ENCODE measurements at places on chromosomes 11 and 22.

DNA sequence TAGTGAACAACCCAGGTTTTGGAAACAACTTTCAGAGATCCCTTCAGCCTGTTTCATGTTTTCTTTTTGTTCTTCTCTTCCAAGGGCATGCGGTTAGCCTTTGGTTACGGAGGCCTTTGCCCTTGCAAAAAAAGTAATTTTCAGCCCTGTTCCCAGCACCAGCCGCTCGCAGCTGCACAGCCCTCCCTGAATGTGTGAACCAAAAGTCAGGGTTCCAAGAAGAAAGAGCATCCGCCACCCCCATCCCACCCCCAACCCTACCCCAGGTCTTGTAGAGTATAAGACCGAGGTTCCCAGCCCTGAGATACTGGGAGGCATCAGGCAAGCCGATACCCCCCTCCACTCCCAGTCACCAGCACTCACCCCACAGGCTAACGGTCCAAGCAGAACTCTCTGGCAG, 56.4 kb downstream of the IGLL1 start:
- DNase-seq = no peak

DNA sequence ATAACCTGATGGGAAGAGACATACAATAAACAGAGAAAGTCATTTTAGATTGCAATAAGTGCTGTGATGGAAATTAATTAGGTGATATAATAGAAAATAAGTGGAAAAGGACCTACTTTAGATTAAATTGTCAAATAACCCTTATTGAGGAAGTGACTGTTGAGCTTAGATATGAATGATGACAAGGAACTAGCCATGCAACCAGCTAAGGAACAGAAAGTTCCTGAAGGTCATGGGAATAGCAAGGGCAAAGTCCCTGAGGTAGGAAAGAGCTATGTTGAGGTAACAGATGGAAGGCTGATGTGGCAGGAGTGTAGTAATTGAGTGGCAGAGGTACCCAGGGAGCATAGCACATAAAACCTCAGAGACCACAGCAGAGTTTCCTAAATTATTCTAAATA, 135.2 kb downstream of the WNT11 start:
- no peak for DNase-seq

- DNase-seq = no peak
These were observed 39.6 kb downstream of the NEU3 start for GRCh38 chr11:75028321-75028720.

GRCh38 chr11:73406131-73406530, 29.9 kb downstream of the RELT start:
- DNase-seq = no peak

- DNase-seq = no peak
These were observed 244.2 kb downstream of the ETS1 start for GRCh38 chr11:128343135-128343514.

DNA sequence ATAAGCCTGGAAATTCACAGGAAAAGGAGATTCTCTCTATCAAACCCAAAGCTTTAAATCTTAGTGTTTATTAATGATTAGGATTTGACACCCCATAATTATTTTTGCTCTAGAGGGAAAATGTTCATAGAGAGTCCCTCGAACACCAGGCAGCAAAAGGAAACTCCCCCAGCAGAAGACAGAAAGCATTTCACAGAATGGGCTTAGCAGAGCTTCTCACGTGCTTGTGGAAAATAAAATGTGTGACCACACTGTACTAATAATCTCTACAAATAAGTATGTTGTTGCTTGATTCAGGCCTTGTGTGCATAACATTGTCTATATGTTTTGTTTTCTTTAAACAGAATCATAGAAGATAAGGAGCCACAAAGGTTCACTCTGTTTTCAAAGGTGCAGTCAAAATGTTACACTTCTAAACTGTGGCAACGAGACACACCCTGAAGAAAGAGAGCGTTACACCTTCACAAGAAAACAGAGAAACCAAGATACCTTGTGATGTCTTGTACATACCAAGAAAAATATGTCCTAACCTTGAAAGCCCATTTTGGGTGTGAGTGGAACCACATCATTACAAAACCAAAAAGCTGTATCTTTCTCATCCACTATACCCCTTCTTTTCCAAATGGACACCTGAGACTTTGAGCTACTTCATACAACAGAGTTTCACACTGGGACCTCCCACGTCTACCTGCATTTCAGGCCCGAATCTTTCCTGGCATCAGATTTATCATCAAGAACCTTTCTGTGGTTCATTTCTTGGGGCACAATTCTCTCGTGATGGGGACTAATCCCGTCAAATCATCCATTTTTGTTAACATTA, 282.5 kb downstream of the ETS1 start:
- no peak for DNase-seq

GRCh38 chr11:58691675-58692074, 40.1 kb downstream of the GLYAT start:
- no peak for DNase-seq

GRCh38 chr22:44328762-44329161, 16.0 kb upstream of the SHISAL1 start:
- no peak for DNase-seq

- DNase-seq = no peak
These were observed 133.9 kb downstream of the PLEKHA7 start for GRCh38 chr11:16880184-16880801.

DNA sequence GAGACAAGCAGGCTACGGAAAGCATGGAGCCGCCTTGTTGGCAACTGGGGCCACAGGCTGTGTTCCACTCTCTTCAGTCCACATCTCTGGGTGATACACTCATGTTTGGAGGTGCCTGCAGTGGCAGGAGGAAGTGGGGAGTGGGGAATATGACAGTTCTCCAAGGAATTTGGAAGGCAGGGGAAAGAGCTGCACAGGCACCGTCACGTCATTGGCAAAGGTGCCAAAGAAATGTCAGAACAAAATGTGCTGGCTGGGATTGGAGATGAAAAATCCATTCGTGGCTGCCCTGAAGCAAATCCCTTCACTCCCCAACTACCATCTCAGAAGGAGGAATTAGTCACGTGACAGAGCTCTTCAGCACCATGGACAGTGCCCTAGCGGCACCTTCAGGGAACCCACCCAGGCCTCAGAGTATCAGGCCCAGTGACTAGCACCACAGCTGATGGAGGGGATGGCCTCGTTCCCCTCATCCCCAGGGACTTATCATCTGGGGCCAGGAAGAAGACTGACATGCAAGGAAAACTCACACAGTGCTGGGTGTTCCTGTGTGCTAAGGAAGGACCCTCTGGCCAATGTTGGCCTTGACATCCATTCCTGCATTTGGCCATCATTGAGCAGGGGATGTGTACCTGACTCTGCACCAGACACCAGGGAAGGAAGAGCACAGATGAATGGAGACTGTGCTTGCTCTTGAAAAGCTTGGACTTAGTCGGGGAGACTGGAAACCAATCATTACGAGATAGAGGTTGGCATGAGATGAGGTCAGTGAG, 48.5 kb upstream of the PRDM11 start:
- DNase-seq = no peak

GRCh38 chr22:30868663-30869385, 99.8 kb downstream of the MORC2 start:
- DNase-seq = peak; percentile 36

GRCh38 chr22:20446383-20446970, 8.9 kb upstream of the SCARF2 start:
- no peak for DNase-seq

DNA sequence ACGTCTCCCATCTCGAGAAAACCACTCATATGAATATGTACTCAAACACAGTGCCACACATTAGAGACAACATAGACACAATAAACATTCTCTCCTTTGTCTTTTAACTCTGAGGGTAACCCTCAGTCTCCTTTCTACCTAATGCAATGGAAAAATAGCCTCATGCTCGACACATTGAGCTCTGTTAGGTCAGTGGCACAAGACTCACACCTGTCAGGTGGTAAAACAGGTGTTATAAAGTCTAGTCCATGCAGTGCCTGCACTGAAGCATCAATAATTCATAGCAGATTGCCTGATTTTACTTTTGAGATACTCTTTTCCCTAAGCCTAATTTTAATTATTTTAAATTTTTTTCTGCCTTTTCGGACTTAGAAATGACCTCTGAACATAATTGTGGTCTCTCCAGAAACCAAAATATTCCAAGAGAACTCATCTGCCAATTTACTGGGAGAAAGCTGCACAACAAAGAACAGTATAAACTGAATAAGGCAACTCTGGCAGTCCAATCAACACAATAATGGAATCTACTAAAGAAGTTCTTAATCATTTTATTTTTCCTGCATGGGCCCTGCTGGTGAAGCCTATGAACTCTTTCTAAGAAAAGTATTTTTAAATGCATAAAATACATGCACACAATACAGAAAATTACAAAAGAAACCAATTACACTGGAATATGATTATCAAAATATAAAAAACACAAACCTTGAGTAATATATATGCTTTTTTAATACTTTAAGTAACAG, 9.9 kb downstream of the RDX start:
- no peak for DNase-seq

DNA sequence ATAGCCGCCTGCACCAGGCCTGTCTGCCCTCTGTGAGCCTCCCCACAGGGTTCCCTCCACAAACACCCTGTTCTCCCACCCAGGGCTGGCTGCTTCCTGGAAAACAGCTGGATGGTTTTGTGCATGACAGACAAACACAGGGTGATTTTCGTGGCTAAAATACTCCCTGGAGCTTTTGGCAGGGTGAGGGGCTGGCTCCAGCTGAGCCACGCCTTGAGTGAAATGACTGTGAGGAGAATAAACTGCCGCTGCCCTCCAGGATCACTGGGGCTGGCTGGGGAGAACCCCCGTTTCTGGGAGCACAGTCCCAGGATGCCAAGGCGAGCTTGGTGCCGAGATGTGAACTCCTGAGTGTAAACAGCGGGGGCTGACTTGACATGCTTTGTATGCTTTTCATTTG, 20.3 kb upstream of the PPP6R3 start:
- DNase-seq = no peak

GRCh38 chr11:106821291-106821690, 197.0 kb downstream of the GUCY1A2 start:
- DNase-seq = no peak

DNA sequence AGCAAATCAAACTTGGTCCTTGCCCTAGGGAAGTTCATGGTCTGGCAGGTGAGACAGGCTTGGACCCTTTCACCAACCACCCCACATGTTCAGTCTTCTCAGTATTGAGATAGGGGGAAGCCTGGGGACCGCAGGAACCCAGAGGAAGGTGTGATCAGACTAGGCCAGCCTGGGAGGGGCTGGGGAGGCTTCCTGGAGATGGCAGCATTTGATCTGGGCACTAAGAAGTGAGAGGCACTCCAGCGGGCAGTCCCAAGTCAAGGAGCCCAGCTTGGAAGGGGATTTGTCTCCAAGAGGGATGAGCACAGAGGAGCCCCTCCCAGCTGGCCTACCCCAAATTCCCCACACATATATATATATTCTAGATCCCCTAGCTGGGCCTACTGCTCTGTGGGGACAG, 5.4 kb downstream of the LRRC32 start:
- DNase-seq = no peak

DNA sequence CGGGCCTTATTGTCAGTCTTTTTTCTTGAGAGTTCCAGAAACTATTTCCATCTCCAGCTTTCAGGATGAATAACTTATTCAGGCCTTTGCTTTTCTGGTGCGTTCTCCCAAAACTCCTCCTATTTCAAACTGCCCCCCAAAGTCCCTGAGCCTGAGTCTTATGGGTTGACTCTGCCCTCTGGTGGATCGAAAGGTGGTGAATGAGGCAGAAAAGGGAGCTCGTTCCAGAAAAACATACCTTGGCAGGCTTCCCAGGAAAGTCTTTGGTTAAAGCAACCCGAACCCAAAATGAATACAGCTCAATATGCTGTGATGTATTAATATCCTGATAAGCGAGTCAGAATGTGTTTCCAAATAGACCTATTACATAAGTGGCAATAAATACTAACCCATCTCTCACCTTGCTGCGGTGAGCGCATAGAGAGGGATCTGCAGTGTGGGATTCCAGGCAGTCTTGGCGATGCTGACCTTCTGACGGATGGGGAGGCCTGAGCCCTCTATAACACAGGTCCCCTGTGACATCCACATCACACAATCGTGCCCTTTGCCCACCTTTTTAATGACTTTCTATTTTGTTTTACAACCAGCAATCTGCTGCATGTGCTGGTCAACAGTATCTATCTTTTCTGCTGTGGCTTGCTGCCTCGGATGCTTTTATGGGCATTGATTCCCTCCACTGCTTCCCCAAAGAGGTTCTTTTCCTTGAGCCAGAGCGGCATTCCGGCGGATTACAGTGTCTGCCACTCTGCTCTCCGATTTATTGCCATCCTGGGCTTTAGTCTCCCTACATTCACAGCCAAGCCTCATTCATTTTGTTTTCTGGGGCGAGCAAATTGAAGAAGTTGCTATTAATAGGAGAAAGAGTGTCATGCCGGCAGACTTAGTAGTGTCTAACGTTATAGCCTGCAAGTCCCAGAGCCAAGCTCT, 756.8 kb downstream of the NTM start:
- DNase-seq = peak; percentile 44

DNA sequence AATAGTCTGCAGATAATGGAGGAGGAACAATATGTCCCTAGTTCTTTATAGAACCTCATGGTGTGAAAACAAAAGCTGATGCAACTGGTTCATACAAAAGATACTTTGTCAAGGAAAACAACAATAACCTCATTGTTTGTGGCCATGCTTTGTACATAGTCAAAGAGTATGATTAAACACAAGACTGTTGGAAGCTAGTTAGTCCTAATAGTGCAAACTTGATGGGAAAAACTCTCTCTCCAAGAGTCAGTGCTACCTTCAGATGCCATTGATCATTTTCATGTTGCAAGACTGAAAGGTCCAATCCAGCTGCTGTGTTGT, 20.1 kb upstream of the PLAAT2 start:
- no peak for DNase-seq

DNA sequence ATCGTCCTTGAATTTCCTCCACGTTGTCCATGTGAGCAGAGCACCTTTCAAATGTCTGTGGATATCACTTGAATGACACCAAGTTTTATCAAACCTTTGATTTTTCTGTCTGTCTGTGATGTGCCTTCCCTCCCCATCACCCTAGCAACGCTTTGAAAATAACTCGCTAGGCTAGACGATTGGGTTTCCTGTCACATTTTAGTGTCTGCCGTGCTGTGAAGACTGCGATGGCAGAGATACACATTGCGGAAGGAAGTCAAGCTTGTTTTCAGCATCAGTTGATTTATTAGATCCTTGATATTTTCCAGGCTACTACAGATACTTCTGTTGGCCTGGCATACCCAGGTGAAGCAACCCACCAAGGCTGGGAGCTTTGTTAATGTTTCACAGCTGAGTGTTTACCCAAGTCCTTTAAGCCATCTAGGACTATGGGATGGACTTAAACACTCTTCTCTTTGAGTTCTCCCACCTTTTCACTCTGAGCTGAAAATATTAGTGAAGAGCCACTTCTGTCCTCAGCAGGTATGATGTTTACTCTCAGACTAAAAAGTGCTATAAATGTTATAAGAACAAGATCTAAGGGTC, 93.6 kb upstream of the CD44 start:
- no peak for DNase-seq

DNA sequence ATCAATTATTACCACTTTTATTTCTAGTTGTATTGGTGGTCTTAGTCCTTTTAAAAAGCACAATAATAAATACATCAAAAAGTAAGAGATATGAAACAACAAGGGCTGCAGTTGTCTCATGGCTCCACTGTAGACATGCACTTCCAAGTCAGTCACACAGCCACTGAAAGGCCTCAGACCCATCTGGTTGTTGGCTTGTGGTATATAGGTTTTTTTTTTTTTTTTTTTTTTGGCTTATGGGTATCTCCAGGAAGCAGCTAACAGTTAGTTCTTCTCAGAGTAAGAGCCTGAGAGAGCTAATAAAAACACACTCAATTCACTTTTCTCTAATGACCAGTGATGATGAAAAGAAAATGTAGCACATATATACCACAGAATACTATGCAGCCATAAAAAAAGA, 6.0 kb upstream of the OR52E6 start:
- no peak for DNase-seq

- no peak for DNase-seq
These were observed 93.7 kb downstream of the STIM1 start for GRCh38 chr11:3949125-3949524.

GRCh38 chr11:107970049-107970448, 38.6 kb upstream of the CUL5 start:
- DNase-seq = no peak

Measured in nucleus accumbens (tissue), 56 donors.